ENCODE measurements at places on chromosomes 5 and 9.
A peak's percentile ranks its signal among the peaks of the same experiment; 100 is the strongest.

- no peak for DNase-seq
Measured at GRCh38 chr5:15983392-15983791, 196.2 kb downstream of the MARCHF11 start.

DNA sequence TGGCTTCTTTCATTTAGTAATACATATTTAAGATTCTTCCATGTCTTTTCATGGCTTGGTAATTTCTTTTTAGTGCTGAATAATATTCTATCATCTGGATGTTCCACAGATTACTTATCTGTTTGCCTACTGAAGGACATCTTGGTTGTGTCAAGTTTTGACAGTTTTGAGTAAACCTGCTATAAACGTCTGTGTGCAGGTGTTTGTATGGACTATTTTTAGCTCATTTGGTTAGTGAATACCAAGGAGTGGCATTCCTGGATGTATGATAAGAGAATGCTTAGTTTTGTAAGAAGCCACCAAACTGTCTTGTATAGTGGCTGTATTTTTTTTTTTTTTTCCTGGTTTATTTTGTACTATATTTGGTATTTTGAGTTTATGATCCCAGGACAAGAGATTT, 38.4 kb downstream of the PRRC1 start:
- DNase-seq: no peak

DNA sequence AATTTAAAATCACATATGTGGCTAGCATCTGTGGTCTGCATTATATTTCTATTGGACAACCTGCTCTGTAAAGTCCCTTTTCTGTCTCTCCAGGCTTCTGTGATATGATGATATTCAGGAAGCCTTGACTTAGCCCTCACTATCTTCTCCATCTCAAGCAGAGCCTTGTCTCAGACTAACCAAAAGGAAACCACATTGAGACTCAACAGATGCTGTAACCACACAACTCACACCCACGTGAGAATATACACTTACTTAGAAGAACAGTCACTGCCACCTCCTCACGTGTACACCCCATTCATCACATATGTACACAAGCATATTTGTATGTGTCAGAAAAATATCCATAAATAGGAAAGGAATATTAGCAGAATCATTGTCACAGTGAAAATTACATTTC, 33.6 kb downstream of the HTR4 start:
- no peak for DNase-seq

GRCh38 chr5:134648425-134649162, at the start of gene SEC24A:
Gene SEC24A, plus strand, starts transcription at chr5:134648785. Its CDS starts 292 bp downstream, at chr5:134649077.
- peak; percentile 59 for DNase-seq

DNA sequence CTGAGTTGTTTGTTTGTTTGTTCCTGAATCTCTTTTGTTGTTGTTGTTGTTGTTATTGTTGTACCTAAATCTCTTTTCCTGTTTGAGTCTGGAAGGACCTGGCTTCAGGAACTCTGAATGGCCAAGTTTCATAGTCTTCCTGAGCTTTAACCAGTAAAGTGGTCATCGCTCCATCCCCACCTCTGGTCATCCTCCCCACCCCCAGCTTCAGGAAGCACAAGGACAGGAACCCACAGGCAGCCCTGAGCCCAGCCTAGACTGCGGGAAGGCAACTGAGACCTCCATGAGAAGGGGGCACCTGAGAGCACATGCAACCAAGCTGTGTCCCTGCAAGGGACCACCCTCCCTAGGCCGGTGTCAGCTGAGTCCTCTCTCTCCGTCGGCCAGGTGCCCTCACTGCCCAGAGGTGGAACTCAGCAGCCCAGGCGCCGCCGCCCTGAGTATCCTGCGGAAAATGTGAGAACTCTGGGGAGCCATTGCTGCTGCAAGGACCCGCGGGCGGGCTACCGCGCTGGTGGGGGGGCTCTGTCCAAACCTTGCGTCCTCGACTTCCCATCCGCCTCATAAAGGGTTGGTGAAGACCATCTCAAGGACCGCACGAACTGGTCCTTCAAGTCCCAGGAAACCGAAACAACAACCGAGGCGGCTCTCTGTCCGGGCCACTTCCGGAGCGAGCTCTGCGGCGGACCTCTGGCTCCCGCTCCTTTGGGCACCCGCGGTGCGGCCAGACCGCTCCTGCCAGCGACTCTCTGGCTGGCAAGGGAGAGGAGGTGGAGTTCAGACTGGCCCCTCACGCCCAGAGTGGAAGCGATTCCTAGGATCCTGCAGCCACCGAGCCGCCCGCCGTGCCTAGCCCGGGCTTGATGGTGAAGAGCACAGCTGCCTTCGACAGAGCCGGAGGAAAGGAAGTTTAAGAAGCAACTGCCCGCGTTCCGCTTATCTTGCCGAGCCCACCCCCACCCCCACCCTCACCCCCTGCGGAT, 4.2 kb downstream of the BARX1 start:
- no peak for DNase-seq

Data from retinal pigment epithelial cell (primary cell).